ENCODE measurements at places on chromosomes 12 and 14.

DNA sequence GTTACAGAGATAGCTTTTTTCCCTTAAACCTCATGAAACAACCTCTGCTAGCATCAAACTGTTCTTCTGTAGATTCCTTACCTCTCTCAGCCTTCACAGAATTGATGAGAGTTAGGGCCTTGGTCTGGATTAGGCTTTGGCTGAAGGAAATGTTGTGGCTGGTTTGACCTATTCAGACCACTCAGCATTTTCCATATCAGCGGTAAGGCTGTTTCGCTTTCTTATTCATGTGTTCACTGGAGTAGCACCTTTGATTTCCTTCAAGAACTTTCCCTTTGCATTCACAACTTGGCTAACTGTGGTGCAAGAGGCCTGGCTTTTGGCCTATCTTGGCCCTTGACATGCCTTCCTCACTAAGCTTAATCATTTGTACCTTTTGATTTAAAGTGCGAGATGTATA lies 50.7 kb upstream of the NRXN3 start:
- DNase-seq, result no peak

DNA sequence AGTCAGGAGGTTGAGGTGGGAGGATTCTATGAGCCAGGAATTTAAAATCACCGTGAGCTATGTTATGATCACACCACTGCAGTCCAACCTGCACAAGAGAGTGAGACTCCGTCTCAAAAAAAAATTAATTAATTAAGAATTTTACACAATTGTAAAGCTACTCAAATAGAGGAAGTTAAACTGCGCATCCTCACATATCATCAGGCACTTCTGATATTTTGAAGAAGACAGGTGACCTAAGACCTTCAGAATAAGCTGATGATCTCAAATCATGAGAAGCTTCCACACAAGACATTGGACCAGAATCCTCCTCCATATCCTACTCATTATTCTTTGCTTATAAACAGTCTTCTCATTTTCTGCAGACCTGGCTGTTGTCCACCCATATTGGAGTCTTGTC lies 800.9 kb downstream of the TMEM121 start:
- DNase-seq, result no peak

- no peak for DNase-seq
Observed at GRCh38 chr14:104422837-104423681, 156.5 kb upstream of the C14orf180 start.

GRCh38 chr12:32834122-32834521 lies 62.5 kb downstream of the PKP2 start:
- DNase-seq, result no peak

GRCh38 chr12:112782943-112783342 lies 8.6 kb upstream of the RPH3A start:
- no peak for DNase-seq

- no peak for DNase-seq
Observed at GRCh38 chr14:72023128-72024042, 91.2 kb downstream of the RGS6 start.

- DNase-seq, result no peak
Observed at GRCh38 chr14:41146391-41146790, 460.3 kb upstream of the LRFN5 start.

- no peak for DNase-seq
Observed at GRCh38 chr14:75492832-75493591, 29.3 kb upstream of the BATF start.

DNA sequence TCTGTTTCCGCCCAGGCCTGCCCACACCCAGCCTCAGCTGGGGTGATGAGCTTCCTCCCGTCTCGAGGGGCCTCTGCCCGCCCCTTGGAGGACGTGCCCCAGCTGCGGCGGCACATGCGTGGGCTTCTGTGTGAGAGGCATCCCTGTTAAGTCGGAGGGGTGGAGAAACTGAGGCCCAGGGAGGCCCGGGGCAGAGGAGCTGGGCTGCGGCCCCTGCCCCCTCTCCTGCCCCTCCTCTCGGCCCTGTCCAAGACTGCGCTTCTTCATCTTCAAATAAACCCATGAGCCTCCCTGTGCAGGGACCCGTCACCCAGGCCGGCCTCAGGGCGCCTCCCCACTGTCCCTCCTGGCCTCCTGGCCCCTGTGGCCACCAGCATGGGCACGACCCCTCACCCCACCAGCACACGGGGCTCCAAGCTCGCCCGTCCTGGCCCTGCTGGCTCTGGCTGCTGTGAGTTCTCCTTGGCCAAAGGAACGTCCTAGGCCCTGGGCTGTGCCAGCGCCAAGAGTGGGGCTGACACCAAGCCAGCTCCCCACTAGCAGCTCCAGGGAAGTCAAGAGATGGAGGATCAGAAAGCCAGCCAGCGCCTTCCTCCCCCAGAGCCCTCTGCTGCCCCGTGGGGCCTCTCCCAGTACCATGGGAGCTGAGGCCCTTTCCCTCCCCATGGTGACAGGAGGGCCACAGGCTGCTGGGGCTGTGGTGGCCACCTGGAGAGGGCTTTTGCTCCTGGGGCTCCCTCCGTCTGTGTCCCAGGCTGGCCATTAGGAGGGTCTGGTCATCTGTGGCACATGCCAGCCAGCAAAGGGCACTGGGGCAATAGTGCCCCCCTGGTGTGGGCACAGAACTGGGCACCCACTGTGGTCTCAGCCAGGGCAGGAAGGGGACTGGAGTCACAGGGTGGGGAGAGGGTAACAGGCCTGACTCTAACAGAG lies 180.4 kb downstream of the KIF26A start:
- DNase-seq, result no peak

DNA sequence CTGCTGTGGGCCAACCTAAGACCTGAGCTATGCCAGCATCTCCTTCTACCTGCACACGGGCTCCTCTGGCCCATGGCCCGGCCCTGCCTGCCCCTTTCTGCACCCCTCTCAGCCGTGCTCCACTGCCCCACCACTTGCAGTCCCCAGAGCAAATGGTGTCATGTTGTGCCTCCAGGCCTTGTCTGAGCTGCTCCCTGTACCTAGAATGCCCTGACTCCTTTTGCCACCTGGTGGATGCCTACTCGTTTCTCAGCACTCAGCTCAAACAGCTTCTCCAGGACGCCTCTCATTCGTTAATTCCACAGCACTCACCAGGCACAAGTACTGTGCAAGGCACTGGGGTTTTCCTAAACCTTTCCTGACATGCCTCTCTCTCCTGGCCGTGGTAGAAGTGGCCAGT lies 63.2 kb upstream of the PNMA1 start:
- DNase-seq, result no peak

- no peak for DNase-seq
Observed at GRCh38 chr12:52383331-52383730, 2.1 kb downstream of the KRT84 start.

DNA sequence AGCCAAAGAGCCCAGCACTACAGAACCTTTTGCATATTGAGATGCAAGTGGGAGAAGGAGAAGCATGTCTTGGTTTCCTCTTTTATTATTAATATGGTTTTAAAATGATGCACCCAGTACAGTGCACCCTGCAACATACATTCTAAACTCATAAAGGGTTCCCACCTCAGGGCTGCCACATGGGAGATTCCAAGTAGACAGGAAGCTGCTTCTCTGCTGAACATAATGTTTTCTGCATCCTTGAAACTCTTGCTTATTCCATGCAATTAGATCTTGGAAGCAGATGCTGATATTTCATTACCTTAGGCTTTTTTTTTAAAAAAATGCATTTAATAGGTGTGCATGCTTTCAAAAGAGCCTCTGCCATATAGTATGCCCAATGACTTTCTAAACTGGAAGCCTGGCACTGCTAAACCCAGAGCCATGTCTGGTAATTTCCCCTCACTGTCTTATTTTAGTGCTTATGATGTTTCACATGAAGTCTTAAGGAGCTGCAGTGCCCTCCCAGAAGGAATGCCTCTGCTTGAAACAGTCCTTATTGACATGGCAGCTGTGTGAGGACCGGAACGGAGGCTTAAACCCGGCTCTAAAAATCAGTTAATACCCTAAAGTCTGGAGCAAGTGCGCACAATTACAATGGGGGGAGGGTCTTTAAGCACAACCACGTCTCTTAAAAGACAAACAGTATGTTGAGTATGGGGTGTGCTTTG lies 2.0 kb upstream of the SIX1 start:
- DNase-seq, result no peak

DNA sequence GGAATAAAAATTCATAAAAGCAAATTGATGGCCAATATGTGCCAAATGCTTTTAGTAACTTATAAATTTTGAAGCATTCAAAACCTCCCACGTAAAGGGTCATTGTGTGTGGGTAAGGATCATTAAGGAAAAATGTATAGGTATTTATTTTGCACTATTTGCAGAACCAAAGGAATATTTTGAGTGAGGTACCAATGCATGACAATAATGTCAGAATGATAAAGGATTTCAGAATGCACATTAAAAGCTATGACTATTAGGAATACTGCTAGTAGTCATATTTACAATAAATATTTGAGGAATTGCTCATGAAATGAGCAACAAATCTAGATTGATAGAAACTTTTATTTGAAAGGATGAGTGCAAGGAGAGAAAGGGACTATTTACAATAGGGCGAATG lies 932.8 kb downstream of the SLC6A15 start:
- no peak for DNase-seq

DNA sequence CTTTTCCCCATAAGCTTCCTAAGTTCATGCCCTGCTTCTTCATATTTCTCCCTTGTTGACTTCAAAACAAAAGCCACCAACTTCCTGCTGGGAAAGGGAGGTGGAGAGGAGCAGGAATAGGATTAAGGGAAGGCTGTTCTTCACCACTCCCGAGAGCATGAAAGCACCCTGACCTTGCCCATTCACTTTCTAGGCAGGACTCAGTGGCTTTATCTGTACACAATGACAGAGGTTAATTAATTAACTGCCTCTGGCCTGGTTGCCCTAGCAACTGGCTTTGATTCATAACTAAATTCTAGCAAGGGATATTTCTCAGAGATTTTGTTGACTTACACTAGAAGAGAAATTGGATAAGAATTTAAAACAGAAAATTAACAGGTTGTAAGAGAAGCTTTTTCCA lies 396.8 kb downstream of the RPS29 start:
- no peak for DNase-seq

DNA sequence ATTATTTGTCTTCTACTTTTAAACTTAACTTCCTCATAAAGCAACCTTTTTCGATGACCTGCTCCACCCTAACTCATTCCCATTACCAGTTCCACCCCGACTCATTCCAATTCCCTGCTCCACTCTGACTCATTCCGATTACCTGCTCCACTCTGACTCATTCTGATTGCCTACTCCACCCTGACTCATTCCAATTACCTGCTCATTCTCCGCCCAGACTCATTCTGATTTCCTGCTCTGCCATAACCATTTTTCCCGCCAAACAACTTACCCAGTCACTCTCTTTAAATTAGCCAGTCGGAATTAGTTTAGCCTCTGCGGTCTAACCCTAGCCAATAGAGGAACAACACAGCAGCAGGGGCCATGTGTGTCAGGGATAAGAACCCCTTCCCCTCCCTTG lies 249.1 kb downstream of the DPY19L2 start:
- no peak for DNase-seq

All from anterior cingulate cortex (tissue), 58 donors.